ENCODE measurements at places on chromosomes 16 and 17.

DNA sequence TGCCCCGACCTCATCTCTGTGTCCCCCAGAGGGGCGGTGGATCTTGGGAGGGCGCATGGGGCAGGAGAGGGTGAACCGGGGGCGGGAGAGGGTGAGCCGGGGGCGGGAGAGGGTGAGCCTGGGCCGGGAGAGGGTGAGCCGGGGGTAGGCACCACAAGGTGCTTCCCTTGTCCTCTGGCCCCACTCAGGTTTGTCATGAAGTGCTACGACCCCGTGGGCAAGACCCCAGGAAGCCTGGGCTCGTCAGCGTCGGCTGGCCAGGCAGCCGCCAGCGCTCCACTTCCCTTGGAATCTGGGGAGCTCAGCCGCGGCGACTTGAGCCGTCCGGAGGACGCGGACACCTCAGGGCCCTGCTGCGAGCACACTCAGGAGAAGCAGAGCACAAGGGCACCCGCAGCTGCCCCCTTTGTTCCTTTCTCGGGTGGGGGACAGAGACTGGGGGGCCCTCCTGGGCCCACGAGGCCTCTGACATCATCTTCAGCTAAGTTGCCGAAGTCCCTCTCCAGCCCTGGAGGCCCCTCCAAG is 18.9 kb downstream of the ASPSCR1 start:
- H3K4me1 ChIP-seq, result peaks cover 33% of the 10 kb centered on the region
- no peaks in the 10 kb centered on the region for H3K27me3 ChIP-seq
- H3K36me3 ChIP-seq, result no peaks in the 10 kb centered on the region
- DNase-seq, result no peak

GRCh38 chr17:80964859-80965580 is 26.6 kb upstream of the CHMP6 start:
- H3K27me3 ChIP-seq, result no peaks in the 10 kb centered on the region
- H3K36me3 ChIP-seq, result no peaks in the 10 kb centered on the region
- no peak overlapping the region for H3K4me3 ChIP-seq
- H3K27ac ChIP-seq, result peak overlapping the region; percentile 49
- DNase-seq, result peak; percentile 57

DNA sequence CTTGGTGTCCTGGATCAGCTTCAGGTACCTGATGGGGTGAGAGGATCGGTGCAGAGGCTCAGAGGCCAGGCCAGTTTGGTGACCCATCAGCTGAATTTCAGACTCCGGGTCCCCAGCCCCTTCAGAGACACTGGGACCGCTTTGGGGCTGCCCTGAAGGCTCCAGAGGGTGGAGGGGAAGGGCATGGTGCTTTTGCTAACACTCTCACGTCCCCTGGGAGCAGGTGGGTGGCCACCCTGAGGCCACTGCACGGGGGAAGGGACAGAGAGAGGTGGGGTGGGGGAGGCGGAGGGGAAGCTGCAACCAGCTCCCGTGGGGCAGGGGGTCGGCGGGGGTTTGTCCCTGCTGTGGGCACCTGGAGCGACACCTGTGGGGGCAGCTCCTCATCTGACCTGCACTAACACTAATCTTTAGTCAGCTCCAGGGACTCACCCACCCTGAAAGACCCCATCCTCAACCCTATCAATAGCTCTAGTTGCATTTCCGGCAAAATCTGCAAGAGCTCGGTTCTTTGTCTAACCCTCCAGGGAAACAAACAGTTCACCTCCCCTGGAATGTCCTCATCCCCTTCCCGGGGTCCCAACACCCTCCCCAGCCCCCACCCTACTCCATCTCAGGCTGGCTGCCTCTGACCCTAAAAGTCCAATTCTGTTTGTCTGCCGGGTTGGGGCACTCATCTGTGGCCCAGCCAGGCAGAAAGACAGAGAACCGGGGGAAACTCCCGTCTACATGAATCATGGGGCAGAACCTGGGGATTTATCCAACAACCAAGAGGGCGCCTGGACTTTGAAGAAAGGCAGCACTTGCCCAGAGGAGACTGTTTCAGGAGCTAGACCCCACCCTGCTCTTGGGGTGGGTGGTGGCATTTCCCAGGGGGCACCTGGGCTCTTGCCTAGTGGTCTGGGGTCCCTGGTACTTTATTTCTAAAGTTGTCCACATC is 91.9 kb upstream of the CBX4 start:
- peaks cover 60% of the 10 kb centered on the region for H3K27me3 ChIP-seq
- peaks cover 16% of the 10 kb centered on the region for H3K4me1 ChIP-seq
- H3K27ac ChIP-seq, result no peak overlapping the region
- peak; percentile 46 for DNase-seq
- H3K36me3 ChIP-seq, result no peaks in the 10 kb centered on the region
- H3K4me3 ChIP-seq, result peak overlapping the region; percentile 68

GRCh38 chr17:4498461-4499397 is at the start of gene SPNS2:
Gene SPNS2, plus strand, starts transcription at chr17:4498881. Its CDS starts 167 bp downstream, at chr17:4499048.
- H3K36me3 ChIP-seq, result no peaks in the 10 kb centered on the region
- peaks cover 76% of the 10 kb centered on the region for H3K27me3 ChIP-seq
- H3K4me1 ChIP-seq, result peaks cover 11% of the 10 kb centered on the region
- DNase-seq, result peak; percentile 90
- H3K4me3 ChIP-seq, result peak within 1 kb of the TSS; percentile 49

GRCh38 chr16:86214326-86215232 is 295.7 kb upstream of the FOXF1 start:
- H3K4me3 ChIP-seq, result no peak overlapping the region
- no peaks in the 10 kb centered on the region for H3K36me3 ChIP-seq
- H3K27me3 ChIP-seq, result no peaks in the 10 kb centered on the region
- H3K4me1 ChIP-seq, result no peaks in the 10 kb centered on the region

Measured in neural progenitor cell (in vitro differentiated cells).